CD4-positive, alpha-beta T cell treated with Interleukin-17A for 1 hour (primary cell): ENCODE measurements at places on chromosomes 5 and 9.

- DNase-seq = no peak
Observed at GRCh38 chr5:40813698-40814281, 15.6 kb upstream of the PRKAA1 start.

- no peak for DNase-seq
Observed at GRCh38 chr5:100800562-100800961, 102.5 kb downstream of the ST8SIA4 start.

DNA sequence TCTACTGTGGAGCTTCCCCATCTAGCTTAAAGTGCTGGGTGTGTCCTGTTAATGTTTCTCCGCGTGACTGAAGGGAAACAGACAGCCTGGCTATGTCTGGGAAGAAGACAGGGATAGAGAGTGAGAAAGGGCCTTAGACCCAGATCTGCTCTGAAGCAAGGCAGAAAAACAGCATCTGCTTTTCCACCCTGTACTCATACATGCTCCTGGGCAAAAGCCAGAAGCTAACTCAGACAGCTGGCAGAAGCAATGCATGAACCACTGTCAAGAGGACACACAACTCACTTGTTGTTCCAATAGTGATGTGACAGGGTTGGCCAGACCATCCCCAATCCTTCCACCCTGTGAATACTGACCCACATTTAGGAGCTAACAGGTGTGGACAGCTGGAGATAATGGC is 63.3 kb downstream of the DPYSL3 start:
- no peak for DNase-seq

DNA sequence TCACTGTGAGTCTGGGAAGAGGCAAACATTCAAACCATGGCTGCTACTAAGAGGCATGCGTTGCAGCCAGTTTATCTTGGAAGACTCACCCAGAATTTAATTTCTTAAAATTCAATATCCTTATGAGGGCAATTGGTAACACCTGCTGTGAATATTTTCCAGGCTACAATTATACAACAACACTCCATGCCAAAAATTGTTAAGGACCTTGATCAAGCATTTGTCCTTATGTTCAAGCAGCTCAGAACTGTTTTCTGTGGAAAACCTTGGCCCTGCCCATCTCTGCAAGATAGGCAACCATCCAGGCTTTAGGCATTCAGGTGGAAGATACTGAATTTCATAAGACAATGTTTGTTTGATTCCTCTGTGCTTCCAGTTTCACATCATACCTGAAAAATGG is 327.8 kb downstream of the FBXL7 start:
- DNase-seq = no peak

DNA sequence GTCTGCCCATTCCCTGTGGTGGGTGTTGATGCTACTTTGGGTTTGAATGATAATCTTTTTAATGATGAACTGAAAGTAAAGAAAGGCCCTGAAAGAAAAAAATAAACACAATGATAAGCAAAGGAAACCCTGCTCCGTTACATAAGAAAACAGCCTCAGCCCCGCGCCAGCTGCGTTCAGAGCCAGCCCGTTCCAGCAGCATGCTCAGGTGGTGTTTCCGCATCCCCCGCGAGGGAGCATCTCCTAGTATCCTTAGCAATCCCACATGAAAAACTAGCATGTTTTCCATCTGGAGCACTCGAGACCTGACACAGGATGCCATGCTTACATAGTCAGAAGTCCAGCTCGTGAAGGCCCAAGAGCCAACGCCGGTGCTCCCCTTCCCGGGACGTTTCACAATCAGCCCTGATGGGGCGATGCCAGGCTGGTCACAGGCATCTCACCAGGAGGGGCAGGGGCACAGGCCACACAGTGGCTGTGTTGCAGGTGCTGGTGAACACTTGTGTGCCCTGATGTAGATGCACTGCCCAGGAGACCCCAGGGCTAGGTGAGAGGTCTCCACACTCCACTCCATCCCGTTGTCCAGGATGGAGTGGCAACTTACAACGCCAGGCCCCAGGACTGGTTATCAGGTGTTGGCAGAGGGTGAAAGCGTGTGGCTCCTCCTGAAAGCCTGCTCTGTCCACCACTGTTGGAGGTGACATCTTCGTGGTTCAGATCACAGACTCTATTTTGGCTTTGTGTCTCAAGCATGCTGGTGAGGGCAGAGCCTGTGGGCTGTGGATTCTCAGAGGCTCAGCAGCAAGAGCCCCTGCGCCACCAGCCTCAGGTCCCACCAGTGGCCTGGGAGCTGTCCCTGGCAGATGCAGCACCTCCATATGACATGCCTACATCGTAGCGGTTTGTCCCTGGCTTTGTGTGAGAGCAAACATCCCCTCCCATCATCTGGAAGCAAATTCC is 246.8 kb upstream of the IRX1 start:
- DNase-seq = no peak

DNA sequence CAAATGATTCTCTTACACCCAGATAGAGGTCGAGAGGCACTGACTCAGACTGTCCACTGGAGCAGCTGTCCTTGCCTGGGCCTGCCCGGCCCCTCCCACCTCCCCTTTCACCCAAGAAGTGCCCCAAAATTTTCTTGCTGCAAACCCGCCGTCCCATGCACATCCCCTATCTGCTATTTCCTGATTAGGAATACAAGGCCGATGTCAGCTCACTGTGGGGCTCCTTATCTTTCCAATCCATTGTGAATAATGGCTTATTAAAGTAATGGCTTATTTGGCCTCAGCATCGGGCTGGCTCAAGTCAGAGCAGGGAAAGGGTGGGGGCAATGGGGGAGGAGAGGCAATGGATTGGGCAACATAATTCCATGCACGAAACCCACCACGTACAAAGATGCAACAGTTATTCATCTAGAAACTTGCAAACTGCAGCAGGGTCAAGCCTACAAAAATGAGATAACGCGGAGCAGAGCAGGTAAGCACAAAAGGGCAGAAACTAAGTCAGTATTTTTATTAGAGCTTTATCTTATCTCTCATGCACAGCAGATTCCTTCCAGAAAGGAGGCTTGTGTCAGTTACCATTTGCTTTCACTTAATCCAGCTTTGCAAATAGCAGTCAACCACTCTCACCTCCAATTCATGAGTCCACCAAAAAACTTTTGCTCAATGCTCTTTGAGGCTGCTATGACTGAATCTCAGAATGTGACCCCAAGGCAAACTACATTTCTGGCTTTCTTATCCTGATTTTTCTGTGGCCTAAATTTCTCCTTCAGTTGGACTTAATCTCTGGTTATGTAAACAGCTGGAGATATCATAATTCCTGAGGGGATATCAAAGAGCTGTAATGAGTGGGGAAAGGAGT is 138.2 kb upstream of the OSMR start:
- DNase-seq = no peak

DNA sequence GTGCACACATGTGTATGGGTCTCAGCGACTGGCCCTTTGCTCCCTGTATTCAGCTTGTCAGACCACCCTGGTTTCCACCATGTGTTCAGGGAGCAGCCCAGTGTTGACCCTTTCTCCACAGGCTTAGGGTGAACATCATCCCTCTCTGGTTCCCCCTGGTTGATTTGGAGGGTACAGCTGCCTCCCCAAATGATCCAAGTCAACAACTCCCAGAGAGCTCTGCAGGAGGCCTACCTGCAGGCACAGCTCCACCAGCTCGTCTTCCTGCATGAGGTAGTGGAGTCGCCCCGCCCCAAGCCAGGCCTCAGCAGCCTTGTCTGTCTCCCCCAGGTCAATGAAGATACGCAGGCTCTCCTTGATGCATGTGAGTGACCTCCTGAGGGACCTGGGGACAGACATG is 50.5 kb downstream of the SH3TC2 start:
- no peak for DNase-seq

- no peak for DNase-seq
Observed at GRCh38 chr5:126107381-126107780, 315.8 kb upstream of the GRAMD2B start.

- peak; percentile 10 for DNase-seq
Observed at GRCh38 chr5:154868702-154869101, 10.3 kb downstream of the CNOT8 start.

GRCh38 chr9:134785325-134786108 is 95.1 kb upstream of the FCN2 start:
- no peak for DNase-seq

- no peak for DNase-seq
Observed at GRCh38 chr5:130601-131131, 38.7 kb downstream of the PLEKHG4B start.

DNA sequence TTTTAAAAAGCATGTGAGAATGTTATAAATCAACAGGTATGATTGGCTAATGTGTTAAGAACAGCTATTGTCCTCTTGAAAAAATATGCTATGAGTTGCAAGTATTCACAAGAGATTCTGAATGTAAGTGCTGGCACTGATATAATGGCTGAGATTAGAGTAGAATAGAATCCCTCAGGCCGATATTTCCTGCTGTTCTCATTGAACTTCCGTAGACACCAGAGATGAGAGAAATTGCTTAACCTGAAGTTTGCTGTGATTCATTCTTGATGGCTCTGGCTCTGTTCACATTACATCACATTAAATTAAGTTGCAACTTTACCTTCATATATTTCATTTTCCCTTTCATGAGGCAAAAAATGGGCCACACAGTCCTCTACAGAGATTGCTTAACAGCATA is 114.5 kb downstream of the BAAT start:
- DNase-seq = no peak

- DNase-seq = no peak
Observed at GRCh38 chr9:28600226-28600625, 1026.9 kb upstream of the C9orf72 start.

- no peak for DNase-seq
Observed at GRCh38 chr5:132243366-132243977, 14.0 kb upstream of the PDLIM4 start.

- no peak for DNase-seq
Observed at GRCh38 chr5:116358911-116359418, 215.7 kb downstream of the SEMA6A start.

GRCh38 chr9:4620057-4620765 is 41.9 kb upstream of the PLPP6 start:
- DNase-seq = peak; percentile 26

DNA sequence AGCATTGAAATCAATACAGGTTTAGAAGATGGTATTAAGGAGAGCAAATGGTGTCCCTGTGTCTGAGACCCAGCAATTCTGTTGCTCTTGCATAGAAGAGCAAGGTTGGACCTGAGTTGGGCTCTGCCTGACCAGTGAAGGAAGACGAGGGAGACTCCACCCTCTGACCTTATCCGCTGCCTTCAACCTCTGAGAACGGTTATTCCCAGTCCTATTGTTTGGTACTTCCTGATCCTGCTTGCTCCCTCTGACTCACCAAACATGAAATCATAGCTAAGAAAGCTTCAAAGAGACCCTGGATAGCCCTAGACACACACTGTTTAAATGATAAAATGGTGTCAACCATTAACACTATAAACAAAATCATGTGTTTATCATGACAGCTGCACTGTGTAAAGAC is 218.5 kb downstream of the PLK2 start:
- no peak for DNase-seq

- DNase-seq = no peak
Observed at GRCh38 chr5:133247881-133248624, 196.2 kb downstream of the HSPA4 start.

GRCh38 chr5:119397518-119398380 is 41.9 kb downstream of the TNFAIP8 start:
- peak; percentile 23 for DNase-seq

GRCh38 chr9:117523531-117524153 is 108.8 kb upstream of the ASTN2 start:
- no peak for DNase-seq

DNA sequence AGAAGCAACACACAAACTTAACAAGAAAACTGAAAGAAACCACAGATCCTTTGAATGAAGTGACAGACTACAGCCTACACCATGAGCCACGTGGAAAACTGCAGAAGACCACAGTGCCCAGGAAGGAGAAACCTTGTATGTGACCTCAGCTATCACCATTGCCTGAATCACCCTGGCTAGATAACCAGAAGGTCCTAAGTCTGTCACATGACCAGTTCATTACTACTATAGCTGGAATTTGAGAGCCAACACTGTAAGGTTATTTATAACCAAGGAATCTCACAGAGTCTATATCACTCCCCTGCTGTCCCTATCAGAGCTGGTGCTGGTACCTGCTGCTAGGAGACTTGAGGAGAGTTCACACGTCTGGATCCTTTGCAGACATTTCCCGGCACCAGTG is 90.3 kb upstream of the FBXL17 start:
- no peak for DNase-seq

DNA sequence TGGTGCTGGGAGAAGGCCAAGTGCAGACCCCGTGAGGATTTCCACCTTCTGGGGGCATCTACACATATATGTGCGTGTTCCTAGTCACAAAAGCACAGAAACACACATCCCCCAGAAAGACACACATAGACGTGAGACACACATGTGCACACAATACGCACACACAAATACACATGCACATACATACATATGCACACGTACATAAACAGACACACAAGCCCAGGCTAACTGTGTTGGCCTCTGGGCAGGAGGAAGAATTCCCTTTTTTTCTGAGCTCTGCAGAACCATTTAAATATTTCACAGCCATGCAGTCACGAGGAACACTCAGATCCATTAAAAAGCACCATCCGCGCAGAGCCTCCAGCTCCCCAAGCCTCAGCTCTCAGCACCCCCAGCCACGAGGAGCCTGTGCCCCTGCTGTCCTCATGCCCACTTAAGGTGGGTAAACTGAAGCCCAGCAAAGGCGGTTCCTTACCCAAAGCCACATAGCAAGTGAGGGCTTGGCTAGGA is 5.3 kb downstream of the NINJ1 start:
- DNase-seq = no peak

DNA sequence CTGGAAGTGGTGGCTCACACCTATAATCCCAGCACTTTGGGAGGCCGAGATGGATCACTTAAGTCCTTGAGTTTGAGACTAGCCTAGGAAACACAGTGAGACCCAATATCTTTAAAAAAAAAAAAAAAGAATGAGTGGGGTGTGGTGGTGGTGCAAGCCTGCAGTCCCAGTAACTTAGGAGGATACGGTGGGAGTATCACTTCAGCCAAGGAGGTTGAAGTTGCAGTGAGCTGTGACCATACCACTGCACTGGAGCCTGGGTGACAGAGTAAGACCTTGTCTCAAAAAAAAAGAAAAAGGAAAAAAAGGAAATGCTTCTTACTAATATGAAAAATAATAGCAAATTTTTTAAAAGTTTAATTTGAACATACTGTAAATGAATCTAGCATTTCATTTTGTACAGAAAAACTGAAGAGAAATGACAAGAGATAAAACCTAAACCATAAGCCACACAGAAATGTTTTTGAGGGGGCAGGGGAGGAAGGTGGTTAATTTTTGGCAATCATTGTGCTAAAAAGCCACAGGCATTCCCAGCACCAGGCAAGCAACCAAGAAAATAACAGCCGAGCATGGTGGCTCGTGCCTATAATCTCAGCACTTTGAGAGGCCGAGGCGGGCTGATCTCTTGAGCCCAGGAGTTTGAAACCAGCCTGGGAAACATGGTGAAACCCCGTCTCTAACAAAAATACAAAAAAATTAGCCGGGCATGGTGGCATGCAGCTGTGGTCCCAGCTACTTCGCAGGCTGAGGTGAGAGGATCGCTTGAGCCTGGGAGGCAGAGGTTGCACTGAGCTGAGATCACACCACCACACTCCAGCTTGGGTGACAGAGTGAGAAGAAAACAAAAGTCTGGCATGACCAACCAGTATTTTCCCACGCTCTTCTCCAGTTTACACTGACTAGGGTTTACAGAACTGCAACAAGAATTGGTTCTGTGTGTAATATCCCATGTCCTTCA is 114.5 kb upstream of the NR5A1 start:
- DNase-seq = peak; percentile 26

GRCh38 chr5:76099756-76100155 is 16.6 kb downstream of the SV2C start:
- DNase-seq = no peak
